Gastrocnemius medialis (tissue), 4 donors: ENCODE measurements at places on chromosomes 4 and X. TPM values are rescaled to one million over a fixed set of nuclear protein-coding genes. Genes with fewer than 3 reads are reported as not detected.

Gene HEPH
- 0.80 TPM for total RNA-seq

Gene EXOC1L
- not detected for total RNA-seq

Gene CT45A5
- not detected for total RNA-seq

Gene PCDH10
- not detected for total RNA-seq

Gene ZIC3
- not detected for total RNA-seq

Gene STAP1
- not detected for total RNA-seq

Gene IL21
- total RNA-seq, result not detected

Gene TRIM2
- 2.6 TPM for total RNA-seq

Gene CXCL11
- total RNA-seq, result not detected

Gene PDE6B
- not detected for total RNA-seq

Gene UGT2A1
- total RNA-seq, result not detected

Gene SHISA3
- 1.0 TPM for total RNA-seq

Gene LANCL3
- 0.16 TPM for total RNA-seq

Gene GCNA
- total RNA-seq, result 5.4 TPM
